Forelimb muscle (tissue), 1 donor: ENCODE measurements at places on chromosomes 5 and 9. TPM values are rescaled to one million over a fixed set of nuclear protein-coding genes. Genes with fewer than 3 reads are reported as not detected.

POLR3G gene
- polyA plus RNA-seq, result 1.8 TPM

PCDHGC3 gene
- 83.8 TPM for polyA plus RNA-seq

TYRP1 gene
- 0.34 TPM for polyA plus RNA-seq

PCDHB14 gene
- 6.3 TPM for polyA plus RNA-seq

FAM163B gene
- polyA plus RNA-seq, result 0.16 TPM
